ENCODE measurements at places on chromosomes 5 and 9. TPM values are rescaled to one million over a fixed set of nuclear protein-coding genes. Genes with fewer than 3 reads are reported as not detected.

DNA sequence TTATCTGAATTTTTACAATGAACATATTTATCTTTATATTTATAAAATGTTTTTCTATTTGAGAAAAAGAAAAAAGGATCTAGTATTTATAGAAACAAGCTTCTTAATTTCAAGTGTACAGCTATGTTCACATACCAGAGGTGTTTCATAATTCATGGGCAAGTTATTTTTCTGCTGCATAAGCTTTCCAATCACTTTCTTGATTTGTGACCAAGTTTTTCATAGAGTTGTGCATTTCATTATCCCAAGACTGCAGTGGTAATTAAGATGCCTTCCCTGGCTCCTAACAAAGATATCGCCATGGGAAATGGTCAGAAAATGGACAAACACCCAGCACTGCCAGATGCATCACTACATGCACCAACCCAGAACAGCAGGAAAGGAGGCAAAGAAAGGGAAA is 124.6 kb downstream of the GNAQ start:
- no peak for DNase-seq

DNA sequence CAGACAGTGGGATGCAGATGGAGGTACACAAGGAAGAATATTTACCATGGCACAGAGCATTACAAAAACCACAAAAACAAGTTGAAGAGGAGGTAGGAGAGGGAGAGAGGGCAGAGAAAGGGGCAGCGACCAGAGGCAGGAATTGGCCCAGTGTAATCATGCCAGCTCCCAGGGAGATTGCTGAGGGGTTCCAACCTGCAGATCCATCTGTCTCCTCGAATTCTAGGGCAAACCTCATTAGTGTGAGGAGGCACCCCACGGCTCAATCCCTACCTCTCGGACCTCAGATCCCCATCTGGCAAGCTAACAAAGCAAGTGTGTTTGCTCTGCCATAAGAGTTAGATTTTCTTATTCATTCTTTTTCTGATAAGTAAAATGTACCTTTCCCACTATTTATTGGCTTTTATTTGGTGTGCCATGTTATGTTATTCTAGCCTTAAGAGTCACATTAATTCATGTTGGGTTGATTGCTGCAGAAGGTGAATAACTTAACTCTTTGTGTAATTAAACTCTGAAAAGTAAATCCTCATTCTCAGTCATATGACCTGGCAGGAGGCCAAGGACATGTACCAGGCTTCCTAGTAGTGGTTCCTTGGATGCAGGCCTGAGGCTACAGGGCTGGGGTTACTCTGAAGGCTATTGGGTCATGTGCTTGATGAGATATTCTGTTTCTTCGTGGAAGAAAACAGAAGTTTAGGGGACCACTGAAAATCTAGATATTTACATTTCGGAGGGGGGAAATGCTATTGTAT is 315.2 kb upstream of the ATP10B start:
- no peak for DNase-seq

- DNase-seq = no peak
Measured at GRCh38 chr9:5994493-5994892, 20.9 kb downstream of the RANBP6 start.

DNA sequence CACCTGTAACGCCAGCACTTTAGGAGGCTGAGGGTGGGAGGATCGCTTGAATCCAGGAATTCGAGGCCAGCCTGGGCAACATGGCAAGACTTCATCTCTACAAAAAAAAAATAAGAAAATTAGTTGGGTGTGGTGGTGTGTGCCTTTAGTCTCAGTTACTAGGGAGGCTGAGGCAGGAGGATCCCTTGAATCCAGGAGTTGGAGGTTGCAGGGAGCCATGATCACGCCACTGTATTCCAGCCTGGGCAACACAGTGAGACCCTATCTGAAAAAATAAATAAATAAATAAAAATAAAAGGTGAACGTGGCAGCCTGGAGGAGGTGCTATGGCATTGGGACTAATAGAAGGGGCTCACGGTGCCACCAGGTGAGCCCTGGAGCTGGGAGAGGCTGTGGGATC is 7.1 kb downstream of the FGFR4 start:
- no peak for DNase-seq

- DNase-seq = no peak
Measured at GRCh38 chr5:134609232-134609851, 23.3 kb downstream of the SAR1B start.

DNA sequence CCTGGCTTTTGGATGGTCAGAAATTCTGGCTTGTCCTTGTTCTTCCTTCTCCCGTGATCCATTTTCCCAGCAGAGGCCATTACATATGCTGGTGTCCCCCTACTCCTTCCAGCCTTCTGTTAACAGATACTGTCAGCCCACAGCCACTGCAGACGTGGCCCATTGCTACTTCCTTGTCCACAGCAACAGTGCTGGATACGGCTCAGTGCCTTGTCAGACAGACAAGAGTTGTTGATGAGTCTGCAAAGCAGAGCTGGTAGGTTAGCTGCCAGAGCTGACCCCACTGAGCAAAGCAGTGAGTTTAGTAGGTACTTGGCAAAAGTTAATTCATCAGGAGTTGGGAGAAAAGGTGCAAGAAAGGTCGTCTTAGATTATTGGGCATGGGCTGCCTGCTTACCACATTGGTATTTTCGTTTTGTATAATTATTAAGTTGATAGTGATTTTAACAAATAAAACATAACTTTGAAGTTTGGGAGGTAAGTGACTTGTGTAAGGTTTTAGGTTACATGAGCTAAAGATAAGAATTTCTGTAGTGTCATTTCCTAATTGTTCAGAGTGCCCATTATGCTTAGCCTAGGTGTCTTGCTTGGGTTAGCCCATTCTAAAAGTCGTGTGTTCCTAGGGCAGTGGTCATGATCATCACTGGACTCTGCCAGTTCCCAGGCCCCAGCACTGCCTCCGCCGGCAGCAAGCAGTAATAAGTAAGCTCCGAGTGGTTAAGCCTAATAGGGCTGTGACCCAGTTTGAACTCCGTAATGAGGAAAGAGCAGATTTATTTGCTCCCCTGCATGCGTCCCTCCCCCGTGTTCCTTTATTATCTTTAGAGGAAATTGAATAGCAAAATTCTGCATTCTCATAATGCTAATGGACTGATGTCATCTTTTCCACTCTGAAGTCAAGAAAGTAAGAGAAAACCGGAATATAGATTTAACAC is 292.0 kb downstream of the FANCC start:
- DNase-seq = no peak

DNA sequence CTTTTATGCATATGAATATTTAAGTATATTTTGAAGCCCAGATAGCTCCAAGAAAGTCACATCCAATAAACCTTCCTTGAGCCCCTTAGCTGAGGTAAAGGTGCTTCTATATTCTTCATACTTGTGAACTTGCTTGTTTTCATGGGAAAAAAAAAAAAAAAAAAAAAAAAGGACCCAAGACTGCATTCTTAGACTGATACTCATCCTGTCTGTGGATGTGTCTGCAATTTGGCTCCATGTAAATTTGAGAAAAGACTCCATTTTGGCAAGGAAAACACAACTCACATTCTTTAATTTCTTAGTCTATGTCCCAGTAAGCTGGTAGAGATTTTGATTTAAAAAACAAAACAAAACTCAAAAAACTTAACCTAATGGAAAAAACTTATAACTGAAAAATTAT is 238.3 kb downstream of the FBXL17 start:
- DNase-seq = no peak

DNA sequence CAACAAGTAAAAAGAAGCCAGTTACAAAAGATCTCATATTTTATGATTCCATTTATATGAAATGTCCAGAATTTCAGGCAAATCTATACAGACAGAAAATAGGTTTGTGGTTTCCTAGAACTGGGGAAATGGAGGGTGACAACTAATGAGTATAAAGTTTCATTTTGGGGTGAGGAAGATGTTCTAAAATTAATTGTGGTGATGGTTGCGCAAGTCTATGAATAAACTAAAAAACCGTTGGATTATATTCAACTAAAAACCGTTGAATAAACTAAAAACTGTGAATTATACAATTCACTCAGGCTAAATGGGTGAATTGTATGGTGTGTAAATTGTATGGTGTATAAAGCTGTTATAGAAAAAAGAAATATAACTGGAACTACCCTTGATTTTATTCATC is 47.6 kb downstream of the ADAMTS6 start:
- DNase-seq = no peak

GRCh38 chr9:117355542-117355941 is 59.3 kb downstream of the ASTN2 start:
- DNase-seq = no peak

- no peak for DNase-seq
Measured at GRCh38 chr9:90960941-90961340, 159.3 kb downstream of the SYK start.

- peak; percentile 17 for DNase-seq
Measured at GRCh38 chr5:28066856-28067255, 1028.5 kb upstream of the CDH9 start.

DNA sequence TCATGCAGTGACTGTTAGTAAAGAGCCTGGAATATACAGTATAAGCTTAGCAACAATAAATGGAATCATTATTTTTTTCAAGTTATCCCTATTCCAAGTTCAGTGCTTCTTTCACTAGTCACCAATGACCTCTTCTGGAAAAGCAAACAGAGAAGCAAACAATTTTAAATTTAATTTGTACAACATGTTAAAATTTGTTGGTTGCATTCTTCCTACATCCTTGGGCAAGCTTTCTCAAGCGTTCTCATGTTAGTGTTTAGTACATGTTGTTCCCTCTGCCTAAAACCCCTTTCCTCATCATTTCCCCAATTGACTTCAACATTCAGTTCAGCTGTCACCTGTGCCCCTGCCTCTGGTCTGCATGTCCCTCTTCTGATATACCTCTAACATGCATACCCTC is 123.4 kb downstream of the SEC61B start:
- no peak for DNase-seq

- DNase-seq = no peak
Measured at GRCh38 chr5:175692996-175693710, 35.3 kb downstream of the HRH2 start.

Gene PCDHGA2
- total RNA-seq = 1.0 TPM

Gene TLX3
- total RNA-seq = 0.83 TPM

Gene MIER3
- total RNA-seq = 32.7 TPM

Gene MAN1B1
- 39.9 TPM for total RNA-seq

Gene C1QTNF3
- 1.7 TPM for total RNA-seq

Gene KCNMB1
- total RNA-seq = 0.17 TPM

Gene SPATA31D4
- total RNA-seq = not detected

Gene IFNA2
- total RNA-seq = not detected

Gene LHX3
- total RNA-seq = not detected

Gene PIP5K1B
- total RNA-seq = 2.8 TPM
